ENCODE measurements at places on chromosomes 12 and 14.

- no peak for DNase-seq
Observed at GRCh38 chr12:105485321-105485910, 154.9 kb downstream of the C12orf75 start.

- DNase-seq: no peak
Observed at GRCh38 chr12:45354399-45354798, 138.5 kb downstream of the ANO6 start.

- DNase-seq: no peak
Observed at GRCh38 chr12:110845339-110845682, 1.5 kb upstream of the CCDC63 start.

GRCh38 chr12:107277855-107278254 lies 184.5 kb upstream of the CRY1 start:
- no peak for DNase-seq

DNA sequence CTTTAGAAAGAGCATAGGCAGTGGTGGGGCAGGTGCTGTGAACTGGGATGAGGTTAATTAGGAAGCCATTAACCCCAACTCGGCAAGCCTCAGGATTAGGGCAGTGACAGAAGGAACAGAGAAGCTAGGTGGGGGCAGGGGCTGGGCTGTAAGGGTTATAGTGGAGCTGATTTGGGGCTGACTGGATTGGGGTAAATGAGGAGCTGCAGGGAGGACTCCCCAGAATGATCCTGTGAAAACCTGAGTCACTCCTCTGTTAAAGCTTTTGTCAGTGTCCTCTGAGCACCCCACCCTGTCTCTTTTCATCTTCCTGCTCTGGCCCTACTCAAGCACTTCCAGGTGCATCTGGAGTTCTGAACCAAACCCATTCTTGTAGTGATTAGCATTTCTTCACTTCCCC lies 4.4 kb downstream of the KLC1 start:
- no peak for DNase-seq

GRCh38 chr14:75482366-75482765 lies 39.9 kb upstream of the BATF start:
- DNase-seq: no peak

DNA sequence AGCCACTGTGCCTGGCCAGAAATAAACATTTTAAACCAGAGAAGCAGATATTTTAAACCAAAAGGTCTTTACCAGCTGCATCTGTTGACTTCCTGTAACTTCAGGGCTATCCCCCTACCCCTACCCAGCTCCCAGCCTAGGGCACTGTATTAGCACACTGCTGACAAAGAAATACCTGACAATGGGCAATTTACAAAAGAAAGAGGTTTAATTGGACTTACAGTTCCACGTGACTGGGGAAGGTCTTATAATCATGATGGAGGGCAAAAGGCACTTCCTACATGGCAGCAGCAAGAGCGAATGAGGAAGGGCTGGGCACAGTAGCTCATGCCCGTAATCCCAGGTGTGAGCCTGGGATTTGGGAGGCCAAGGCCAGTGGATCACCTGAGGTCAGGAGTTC lies 26.0 kb downstream of the GEMIN2 start:
- DNase-seq: no peak

DNA sequence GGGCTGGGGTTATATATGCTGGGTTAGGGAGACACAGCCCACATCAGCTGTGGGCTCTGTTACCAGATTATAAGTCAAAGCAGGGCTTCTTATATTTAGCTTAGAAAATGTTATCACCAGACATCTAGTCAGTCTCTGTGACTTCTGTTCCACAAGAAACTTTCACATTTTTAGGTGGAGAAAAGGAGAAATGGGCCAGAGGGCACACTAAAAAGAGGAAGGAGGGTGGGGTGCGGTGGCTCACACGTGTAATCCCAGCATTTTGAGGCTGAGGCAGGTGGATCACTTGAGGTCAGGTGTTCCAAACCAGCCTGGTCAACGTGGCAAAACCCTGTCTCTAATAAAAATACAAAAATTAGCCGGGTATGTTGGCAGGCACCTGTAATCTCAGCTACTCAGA lies 28.0 kb upstream of the SLC38A1 start:
- DNase-seq: no peak

- DNase-seq: no peak
Observed at GRCh38 chr14:31001339-31001658, 24.1 kb upstream of the AP4S1 start.

- DNase-seq: no peak
Observed at GRCh38 chr12:62783881-62784280, 151.1 kb downstream of the PPM1H start.

DNA sequence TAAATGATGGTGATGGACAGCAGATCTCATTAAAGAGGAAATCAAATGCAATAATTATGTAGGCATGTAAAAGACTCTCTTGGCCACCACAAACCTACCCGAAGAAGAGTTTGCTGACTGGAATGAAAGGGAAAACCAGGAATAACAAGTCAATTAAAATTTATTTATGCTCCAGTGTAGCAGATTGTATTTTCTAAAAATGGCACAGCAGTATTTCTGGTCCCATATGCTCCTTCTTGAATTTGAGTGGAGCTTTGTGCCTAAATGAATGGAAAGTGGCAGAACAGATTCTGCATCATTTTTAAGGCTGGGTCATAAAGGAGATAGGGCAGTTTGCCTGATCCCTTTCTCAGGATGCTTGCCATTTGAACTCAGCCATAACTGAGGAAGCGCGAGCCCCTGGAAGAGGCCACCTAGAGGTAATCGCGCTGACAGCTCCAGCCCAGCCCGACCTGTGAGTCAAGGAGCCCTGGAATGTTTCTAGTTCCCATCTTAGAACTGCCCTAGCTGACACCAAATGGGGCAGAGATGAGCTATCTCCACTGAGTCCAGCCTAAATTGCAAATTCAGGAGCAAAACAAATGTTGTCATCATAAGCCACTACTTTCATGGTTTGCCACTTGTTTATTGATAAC lies 229.2 kb upstream of the TMTC1 start:
- DNase-seq: no peak

Measured in K562 (cell line).